ENCODE measurements at places on chromosomes 3 and 15.

DNA sequence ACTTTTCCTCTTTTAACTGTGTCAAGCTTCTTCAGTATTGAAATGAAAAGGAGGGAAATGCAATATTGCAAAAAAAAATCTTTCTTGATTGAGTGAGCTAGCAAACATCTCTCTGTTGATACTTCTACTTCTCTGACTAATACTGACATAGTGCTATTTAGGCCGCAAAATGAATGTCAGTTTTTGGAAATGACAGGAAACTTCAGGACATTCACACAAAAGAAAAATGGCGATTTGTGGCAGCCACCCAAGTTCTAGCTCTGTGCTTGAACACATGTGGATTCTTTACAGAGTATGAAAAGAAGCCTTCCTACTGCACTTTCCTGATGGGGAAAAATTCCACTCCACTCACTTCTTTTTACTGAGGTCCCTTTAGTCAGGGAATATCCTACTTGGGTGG, 486.8 kb upstream of the ALCAM start:
- DNase-seq = no peak

GRCh38 chr15:44298878-44299277, 10.4 kb downstream of the GOLM2 start:
- no peak for DNase-seq

DNA sequence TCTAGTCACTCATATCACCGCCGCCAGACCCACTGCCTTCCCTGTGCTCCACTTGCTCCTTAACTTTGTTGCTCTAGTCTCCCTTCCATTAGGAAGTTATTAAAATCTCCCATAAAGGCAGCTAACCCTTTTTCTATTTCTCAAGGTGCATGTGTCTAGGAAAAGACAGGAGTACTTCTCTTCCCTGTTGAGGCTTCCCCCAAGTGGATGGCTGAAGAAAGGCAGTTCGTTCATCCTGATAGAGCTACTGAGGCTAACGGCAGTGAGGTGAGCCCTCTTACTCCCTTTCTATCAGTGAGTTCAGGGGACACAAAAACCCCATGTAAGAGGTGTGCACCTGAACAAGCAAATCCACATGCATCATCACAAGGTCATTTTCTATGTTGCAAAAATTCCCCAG, 397.8 kb downstream of the IGSF11 start:
- DNase-seq = no peak

DNA sequence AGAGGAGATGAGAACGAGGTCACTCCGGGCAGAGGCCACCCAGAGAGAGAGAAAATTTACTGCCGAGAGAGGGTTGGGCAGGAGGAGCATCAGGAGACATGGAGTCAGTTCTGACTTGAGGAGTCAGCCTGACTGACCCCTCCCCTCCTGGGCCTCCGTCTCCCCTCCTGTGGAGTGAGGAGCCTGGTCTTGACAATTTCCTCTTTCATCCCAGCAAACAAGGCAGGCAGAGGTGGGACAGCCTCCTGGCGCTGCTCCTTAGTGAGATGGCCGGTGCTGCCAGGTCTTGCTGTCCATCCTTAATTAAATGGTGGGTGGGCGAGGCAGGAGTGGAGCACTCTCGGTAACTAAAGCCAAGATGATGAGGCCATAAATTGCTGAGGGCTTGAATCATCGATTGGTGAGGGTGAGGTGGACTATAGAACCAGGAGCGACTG, 60.6 kb downstream of the CYP11A1 start:
- no peak for DNase-seq

DNA sequence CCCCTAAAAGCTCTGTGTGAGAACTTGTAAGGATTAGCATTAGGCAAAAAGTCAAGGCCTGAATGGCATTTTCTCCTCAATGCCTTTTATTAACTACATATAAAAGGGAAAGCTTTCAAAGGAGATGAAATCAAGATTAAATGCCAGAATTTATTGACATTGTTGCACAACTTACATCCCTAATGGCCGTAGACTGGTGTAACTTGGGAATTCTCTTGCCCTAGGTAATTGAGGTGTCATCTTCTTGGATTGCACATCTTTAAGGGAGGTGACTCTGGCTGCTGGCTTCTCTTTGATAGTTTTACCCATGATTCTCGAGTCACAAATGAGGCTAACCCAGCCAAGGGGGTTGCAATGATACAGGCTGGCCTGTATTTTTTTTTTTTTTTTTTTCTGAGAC, 249.1 kb downstream of the TBL1XR1 start:
- DNase-seq = no peak

DNA sequence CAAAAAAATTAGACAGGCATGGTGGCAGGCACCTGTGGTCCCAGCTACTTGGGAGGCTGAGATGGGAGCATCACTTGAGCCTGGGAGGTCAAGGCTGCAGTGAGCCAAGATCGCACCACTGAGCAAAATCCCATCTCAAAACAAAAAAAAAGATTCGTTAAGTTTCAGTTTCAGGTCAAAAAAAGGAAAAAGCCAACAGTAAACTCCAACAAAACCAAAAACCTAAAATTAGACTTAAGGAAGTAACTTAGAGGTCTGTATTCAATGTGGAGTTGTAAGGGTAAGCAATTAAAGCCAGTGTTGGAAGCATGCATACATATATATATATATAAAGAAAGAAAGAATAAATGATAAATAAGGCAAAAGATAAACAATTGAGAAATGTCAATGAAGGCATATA, 11.8 kb downstream of the KPNA1 start:
- DNase-seq = no peak

GRCh38 chr3:63124090-63124489, 154.0 kb upstream of the SYNPR start:
- no peak for DNase-seq

- no peak for DNase-seq
Observed at GRCh38 chr15:39873978-39874377, 46.1 kb downstream of the GPR176 start.

GRCh38 chr15:31551323-31551722, 224.7 kb downstream of the KLF13 start:
- DNase-seq = no peak

- no peak for DNase-seq
Observed at GRCh38 chr3:98855806-98856400, 45.6 kb downstream of the DCBLD2 start.

DNA sequence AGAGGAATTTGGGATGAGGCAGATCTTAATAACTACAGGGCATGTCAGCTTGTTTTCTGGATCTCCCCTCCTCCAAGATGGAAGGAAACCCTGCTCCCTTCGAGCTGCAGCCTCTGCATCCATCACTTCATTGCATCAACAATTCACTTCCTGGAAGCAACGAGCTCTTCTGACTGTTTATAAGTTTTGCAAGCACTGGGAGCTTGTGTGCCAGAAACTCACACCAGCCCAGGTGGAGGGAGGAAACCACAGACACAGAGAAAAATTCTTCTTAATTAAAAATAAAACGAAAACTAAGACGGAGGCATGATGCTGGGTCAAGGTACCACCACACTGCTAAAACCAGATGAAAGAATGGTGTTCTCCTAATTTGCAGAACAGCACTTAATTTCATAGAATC, 10.6 kb downstream of the LRIG1 start:
- no peak for DNase-seq

DNA sequence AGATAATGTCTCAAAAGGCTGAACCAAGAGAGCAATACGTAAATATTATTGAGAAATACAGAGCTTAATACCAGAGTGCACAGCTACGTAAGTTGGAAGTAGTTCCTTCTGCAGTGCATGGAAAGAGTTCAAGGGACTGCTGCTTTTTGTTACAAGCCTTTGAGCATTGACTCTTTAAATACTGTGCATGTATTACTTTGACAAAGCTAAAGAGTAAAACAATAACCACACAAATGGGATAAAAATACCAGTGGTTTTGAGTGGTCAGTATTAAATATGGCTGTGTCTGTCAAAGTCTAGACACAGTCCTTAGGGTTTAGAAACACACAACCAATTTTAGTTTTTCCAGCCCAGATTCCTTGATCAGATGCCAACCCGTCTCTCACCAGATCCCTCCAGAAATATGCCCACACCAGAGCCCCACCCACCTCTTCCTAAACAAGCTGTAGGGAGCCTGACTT, 62.1 kb downstream of the SSR3 start:
- no peak for DNase-seq

DNA sequence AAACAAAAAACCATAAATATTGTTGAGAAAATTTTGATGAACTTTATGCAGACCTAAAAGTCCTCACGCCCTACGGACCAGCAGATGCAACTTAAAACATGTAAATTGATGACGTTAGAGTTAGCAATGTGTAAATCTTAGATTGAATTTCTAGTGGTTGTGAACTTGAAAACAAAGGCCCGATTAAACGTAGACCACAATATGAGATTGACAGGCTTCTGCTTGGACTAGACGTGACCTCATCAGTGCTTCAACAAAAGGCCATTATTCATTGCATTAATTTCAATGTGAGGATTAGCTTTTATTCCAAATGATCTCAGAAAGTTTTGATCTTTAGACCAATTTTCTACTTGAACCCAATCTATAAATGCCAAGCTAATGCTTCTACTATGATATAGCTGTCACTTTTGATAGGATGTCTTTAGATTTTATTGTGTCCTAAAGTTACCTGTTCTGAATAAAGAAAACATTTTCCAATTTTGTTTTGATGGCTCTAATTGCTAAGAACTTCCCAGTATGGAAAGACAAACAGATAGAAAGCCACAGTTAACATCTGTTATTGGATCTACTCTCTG, 55.4 kb upstream of the SPPL2A start:
- DNase-seq = no peak

DNA sequence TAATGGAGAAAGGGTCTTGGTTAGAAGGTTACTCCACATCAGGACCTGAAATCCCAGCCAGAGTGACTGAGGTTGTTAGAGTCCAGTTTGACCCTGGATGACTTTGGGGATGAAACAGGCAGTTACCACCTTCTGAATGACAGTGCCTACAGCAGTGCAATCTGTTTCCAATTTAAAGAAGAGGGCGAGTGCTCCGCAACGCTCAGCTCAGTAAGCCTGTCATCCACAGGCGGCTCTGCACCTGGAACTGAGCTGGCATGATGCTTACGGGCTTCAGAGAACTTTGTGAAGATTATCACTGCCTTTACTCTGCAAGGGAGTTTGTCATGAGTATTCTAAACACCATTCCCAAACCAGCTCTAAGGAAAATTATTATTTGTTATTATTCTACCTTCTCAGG, 127.7 kb upstream of the SLC24A5 start:
- no peak for DNase-seq

GRCh38 chr3:76753599-76753998, 286.3 kb upstream of the ROBO2 start:
- DNase-seq = no peak

GRCh38 chr3:195885036-195885891, 23.1 kb downstream of the TNK2 start:
- DNase-seq = no peak

DNA sequence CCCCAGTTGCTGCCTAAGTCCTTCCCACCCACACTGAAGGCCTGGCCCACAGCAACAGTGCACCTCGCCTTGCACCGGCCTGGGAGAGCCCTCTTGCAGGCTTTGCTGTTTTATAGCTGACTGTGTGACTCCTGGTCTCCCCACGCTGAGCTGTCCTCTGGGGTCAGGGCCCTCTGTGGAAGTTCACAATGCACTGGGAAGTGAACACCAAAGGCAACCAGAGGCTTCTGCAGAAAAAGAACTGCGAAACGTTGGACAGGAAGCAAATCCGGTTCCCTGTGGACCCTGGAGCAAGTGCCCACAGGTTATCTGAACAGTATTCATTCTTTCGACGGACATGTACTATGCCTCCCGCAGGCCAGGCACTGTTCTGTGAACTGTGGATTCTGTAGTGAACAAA, 737 bp upstream of the EPHB1 start:
- DNase-seq = no peak

- no peak for DNase-seq
Observed at GRCh38 chr15:81360491-81360890, 13.5 kb downstream of the TMC3 start.
